ENCODE measurements at places on chromosomes 13 and 19.

DNA sequence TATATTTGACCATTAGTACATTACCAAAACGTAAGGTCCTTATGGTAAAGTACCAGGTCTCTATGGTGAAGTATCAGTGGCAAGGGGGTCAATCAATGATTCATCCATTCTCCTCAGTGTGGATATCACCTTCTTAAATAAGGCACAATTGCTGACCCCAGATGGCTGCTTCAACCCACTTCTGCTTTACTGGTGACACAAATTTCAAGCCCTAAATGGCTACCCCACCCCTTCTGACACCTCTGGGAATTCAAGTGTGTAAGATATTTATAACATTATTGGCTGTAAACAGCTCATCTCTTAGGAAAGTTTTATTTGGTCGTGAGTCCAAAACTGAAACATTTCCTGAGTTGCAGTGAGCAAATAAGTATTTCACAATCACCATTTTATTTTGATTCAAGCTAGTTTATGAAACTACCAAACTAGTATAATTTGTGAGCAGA, 7.9 kb upstream of the WBP4 start:
- DNase-seq, result no peak

DNA sequence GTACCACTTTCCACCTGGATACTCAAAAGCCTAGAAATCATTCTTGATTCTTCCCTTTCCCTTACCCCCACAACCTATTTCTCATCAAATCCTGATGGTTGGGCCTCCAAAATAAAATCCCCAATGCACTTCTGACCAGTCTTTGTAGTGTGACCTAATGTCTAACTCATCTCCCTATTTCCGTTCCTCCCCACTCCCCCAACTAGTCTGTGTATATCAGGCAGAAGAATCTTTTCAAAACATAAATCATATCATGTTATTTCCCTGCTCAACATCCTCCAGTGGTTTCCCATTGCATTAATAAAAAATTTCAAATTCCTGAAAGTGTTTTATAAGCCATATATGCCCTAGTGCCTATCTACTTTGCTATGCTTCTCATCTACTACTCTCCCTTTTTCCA, 17.7 kb downstream of the CCDC122 start:
- no peak for DNase-seq

DNA sequence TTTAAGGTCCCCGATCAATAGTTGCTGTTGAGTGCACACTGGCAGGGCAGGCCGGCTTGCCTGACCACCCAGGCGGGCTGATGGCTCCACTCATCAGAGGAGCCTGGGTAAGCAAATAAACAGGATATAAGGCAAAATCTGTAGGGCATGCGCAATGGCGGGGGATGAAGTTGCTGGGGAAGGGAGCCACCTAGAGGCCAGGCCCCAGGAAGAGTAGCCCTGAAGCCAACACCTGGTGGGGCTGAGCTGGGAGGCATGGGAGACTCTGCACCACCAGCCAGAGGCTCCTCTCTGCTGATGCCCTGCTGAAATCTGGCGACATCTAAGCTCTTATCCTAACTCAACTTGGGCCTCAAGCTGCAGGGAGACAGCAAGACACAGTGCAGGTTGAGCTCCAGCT, 324.3 kb downstream of the ZNF536 start:
- DNase-seq, result no peak

GRCh38 chr19:5132206-5132560, 163.3 kb downstream of the KDM4B start:
- DNase-seq, result no peak

GRCh38 chr19:35140207-35140961, 1.8 kb downstream of the FXYD1 start:
- no peak for DNase-seq
